ENCODE measurements at places on chromosomes 16 and 17.

- no peak for DNase-seq
These were observed 15.4 kb downstream of the SMARCE1 start for GRCh38 chr17:40632216-40632615.

GRCh38 chr17:82684228-82684841 is 14.2 kb downstream of the RAB40B start:
- DNase-seq: no peak

DNA sequence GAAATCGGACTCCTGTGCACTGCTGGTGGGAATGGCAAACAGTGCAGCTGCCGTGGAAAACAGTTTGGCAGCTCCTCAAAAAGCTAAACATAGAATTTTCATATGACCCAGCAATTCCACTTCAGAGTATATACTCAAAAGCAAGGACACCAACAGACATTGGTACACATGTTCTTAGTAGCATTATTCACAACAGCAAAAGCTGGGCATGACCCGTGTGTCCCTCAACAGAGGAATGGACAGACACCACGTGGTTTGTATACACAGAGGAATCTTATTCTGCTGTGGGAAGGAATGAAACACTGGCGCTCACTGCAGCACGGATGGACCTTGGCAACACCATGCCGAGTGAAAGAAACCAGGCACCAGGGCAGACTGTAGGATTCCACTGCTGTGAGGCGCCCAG is 16.0 kb downstream of the NPTX1 start:
- DNase-seq: no peak

DNA sequence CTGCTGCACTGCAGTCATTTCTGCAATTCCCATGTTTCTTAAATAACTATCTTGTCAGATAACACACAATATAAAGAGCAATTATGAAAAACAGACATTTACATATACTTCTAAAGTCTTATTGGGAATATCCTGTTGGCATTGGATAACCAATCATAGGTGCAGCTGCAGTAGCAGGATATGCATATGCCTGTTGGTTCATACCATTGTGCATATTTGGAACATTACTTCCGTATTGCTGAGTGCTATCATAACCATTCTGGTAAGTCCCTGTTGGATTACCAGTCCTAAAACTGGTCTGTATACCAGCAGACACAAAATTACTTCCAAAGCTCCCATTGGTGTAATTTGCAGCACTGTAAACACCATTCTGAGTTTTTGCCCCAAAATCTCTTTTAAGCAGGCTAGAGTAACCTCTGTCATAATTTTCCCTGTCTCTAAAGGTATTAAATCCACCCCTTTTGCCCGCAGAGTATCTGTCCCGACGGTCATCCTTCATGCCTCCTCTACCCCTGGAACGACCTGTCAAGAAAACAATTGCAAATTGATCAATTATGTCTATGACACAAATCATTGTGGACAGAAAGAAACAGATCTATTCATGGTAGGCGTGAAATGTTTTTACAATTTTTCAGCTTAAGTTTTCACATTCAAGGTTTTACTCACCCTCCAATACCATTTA is 3.1 kb upstream of the POLG2 start:
- DNase-seq: no peak

GRCh38 chr16:49833796-49834530 is 21.9 kb downstream of the ZNF423 start:
- DNase-seq: no peak

DNA sequence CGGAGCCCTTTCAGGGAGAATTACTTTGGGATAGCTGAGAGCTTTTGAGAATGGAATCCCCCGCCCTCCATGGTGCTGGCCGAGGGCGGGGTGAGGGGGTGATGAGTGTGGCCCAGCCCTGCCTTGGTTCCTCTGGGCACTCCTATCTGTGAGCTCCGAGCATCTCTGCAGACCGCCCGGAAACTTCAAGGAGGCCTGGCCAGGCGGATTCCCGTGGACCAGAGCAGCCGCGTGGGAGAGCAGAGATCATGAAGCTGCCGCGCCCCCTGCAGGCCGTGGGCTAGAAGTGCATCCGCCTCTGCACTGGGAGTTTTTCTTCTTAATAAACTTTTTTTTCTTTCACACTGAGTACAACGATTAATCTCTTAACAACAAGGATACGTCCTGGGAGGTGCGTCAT is 392.9 kb upstream of the EEF2KMT start:
- DNase-seq: no peak

DNA sequence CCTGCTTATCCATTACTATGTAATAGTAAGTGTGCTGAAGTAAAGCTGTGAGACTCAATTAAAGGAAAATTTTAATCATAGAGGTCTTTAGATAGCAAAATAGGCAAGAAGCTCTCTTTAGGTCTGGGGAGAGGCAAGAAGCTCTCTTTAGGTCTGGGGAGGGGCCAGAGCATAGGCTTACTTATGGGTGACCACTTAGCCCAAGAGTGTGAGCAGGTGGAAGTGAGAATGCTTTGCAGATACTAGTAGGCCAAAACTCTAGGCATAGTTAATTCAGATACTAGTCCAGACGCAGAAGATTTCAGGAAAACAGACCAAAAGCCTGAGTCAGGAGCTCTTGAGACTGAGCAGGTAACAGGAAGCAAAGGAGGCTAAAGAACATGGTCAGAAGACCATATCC is 49.6 kb downstream of the GLG1 start:
- DNase-seq: no peak

DNA sequence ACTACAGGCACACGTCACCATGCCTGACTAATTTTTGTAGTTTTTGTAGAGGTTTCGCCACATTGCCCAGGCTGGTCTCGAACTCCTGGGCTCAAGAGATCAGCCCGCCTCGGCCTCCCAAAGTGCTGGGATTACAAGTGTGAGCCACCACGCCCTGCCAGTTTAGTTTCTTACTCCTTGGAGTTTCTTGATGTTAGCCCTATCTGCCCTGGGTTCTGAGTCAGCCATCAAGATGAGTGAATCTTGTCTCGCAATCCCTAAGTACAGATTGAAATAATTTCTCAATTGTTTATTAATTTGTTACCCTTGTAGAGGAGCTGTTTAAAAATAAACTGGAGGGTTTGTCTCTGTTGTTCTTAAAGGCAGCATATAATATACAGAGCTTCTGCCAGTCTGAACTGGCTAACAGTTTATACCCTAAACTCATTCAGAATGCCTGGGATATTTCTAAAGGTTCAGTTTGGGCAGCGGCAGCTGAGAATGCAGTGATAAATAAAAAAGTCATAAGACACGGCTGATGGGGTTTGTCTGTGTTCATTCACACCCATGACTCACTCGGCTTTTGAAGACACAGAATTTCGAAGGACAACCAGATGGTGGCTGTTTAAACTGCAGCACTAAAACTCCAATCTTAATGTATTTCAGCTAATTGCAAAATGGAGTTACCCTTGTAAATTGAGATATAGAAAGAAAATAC is 39.6 kb downstream of the GPRC5B start:
- no peak for DNase-seq

DNA sequence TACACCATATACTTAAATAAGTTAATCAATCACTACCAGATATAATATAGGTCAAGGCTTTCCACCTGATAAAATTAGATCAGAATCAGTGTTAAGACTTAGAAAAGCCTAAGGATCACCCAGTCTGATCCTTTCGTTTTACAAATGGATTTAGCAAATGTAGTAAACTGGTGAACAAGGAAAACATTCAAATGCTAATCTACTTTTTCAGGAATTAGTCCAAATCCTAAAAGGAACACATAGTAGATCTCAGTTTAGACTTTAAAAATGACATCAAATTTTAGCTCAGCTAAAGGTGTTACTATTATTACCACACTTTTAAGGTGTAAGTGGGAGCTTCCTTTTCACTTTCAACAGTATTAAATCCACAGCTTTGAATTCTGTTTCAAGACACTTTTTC is 12.0 kb downstream of the PHLPP2 start:
- DNase-seq: no peak

GRCh38 chr16:31250782-31251384 is 8.9 kb upstream of the ITGAM start:
- no peak for DNase-seq

DNA sequence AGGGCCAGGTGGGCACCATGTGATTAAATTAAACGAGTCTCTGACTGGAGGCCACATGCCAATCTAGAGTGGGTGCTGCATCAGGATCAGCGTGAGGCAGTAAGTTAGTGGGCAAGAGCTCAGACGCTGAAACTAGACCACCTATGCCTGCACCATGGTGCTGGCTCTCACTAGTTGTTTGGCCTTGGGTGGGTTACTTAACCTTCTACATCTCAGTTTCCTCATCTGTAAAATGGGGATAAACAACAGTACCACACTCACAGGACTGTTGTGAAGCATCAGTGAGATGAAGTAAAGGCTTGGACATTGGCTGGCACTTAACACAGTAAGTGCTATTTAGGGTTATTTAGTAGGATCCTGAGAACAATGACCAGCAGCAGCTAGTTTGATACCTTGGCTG is 5.9 kb downstream of the NDUFAB1 start:
- DNase-seq: no peak

- no peak for DNase-seq
These were observed 536.3 kb upstream of the EEF2KMT start for GRCh38 chr16:5633845-5634440.

DNA sequence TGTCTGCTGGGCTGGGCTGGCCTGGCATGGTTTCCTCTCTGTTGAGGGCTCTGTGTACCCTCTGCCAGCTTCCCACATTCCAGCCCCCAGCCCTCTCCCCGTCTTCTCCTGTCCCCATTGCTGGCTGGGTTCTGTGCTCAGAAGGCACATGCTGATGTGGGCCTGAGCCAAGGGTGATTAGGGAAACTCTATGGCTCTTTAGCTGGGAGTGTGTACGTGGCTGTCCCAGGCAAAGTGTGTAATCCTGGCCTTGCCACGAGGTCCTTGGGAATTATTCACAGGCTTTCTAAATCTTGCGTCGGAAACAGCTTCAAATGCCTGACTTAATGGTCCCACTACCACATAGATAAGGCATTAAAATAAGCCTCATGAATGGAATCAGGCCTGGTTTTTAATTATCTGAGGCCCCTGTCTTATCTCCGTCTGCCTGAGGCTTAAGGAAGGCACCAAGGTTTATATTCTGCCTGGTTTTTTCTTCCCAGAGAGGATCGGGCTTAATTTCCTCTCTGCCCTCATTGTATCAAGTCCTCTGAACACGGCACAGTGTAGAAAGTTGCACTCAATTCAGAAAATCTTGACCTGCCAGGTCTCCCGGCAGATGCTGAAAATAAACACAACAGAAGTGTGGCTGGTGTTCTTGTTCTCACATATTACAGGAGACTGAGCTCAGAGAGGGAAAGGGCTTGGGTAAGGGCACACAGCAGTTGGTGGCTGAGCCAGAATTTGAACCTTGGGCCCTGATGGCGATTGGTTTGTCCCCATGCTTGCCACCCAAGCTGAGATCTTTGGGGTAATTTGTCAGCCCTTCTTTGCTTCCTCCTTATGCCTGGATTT is 52.9 kb upstream of the LGALS9 start:
- no peak for DNase-seq

- DNase-seq: peak; percentile 29
These were observed 17.3 kb upstream of the EEF2K start for GRCh38 chr16:22188595-22189442.

- no peak for DNase-seq
These were observed 127.3 kb downstream of the CDRT15L2 start for GRCh38 chr17:20706751-20707373.

- no peak for DNase-seq
These were observed 189.7 kb downstream of the SNX29 start for GRCh38 chr16:12166271-12166670.

DNA sequence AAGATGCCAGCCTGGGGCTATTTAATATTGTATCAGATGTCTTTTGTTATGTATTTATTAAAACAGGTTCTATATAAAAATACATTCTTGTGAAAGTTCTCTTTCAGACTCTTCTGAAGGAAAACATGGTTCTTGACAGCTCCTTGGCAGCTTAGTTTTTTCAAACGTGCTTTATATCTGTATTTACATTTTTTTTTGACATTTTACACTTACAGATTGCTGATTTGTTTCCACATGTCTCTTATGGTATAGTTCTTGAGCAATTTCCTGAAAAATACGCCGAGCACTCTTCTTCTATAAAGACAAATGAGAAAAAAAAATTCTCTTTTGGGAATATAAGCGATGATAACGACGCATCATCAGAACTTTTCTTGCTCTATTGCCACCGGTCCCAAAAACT is 9.5 kb downstream of the IGSF6 start:
- no peak for DNase-seq

DNA sequence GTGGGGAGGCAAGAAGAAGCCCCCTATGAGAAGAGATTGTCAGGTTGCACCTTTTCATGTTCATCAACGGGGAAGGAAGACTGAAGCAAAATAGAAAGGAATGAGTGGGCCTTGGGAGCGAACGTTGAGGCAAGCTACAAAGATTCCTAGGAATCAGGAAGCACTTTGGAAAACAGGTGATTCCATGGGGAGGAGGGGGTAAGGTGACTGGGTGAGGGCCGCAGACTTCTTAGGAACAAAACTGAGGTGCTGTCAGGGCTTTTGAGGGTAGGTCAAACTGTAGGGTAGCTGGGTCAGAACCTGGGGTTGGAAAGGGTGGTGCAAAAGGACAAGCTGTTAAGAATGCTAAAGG is 528 bp downstream of the ITFG1 start:
- DNase-seq: no peak

DNA sequence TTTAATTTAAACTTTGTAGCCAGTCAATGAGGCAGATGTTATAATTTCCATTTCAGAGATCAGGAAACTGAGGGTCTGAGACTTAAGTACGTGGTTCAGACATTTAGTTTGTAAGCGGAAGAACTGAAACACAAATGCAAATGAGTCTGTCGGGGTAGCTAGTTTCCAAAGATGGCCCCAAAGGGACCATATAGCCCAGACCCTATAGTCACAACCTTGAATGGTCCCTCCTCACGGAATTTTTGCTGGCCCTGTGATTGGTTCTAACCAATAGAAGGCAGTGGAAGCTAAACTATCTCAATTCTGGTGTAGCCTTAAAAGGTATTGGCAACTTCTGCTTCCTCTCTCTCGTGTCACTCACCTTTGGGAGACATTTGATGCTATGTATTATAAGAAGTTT is 7.5 kb upstream of the BCO1 start:
- DNase-seq: no peak

DNA sequence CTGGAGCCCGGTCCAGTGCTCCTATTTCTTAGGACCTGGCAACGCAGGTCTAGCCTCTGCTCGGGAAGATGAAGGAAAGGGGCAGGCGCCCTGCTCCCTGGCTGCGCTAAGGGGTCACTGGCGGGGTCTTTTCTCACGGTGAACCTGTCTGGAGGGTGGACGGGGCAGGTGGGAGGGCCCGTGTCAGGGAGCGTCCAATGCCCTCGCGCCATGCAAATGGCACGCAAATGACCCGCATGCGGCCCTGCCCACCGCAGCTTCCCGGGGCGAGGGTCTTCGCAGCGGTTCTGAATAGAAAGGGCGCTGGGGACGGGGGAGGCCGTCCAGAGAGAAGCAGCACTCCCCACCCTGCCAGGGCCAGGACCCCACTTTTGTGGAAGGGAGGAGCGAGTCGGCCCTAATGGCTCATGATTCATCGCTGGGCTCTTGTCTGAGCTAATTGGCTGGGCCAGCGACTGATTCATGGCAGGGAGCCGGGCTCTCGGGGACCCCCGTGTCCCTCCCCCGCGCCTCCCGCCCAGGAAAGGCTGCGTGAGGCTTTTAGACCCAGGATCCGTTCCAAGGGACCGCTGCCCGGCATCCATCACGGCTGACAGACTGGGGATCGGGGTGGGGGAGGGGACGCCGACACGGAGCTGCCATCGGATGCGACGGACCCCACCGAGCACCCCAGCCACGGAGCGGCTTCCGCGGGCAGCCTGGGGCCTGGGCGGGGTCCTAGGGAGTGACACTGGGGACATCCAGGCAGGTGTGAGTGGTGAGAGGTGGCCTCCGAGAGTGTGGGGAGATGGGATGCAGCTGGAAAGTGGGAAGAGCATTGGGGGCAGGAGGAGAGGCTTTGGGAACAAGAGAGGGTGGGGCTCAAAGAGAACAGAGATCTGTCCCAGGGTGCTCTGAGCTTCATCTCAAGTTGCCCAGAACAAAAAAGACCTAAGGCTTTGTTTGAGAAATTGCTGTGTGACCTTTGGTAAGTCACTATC is 25.0 kb upstream of the NGFR start:
- no peak for DNase-seq
